ENCODE measurements at places on chromosomes 16 and 17.

DNA sequence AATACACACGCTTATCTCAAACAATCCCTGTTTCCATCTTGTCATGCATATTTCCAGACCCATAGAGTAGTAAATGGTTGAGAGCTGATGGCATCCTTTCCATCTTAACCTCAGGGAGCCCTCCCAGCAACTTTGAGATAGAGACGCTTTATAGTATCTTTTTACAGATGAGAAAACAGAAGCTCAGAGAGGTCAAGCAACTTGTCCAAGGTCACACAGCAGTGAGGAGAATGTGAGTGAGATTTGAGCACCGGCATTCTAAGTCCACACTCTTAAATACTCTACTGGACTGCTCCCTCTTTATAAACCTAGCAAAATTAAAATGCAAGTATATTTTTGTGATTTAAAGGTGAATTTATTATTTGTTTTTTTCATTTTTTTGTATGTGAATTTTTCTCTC is 19.9 kb upstream of the KCNG4 start:
- no peak for DNase-seq

DNA sequence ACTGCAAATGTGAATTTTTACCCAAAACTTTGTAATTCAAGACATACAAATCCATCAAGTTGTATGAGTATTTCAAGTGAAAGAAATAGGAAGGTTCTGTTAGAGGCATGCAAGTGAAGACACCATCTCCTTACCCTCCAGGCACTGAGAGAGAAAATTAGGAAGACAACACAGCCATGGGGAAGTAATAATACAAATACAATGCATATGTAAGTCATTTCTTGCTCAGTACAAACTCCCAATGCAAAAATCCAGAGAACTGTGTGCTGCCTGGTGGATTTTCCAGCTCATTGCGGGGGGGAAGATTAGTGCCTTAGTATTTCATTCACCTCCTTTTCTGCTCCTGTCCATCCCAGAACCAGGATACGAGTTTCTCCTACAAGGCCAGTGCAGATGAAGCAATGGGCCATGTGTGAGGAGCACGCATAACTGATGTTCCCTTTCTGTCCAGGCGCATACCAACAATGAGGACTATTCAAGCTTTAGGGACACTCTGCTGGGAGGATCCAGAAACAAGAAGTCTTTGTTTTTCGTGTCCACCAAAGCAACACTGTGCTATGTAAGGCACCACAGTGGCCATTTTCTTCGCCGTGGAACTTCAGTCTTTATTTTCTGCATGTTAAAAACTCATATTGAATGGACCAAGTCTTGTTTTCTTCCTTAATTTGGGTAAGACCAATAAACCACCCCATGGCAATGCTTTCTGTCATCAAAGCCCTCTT is 143.7 kb upstream of the RCVRN start:
- DNase-seq: no peak

- no peak for DNase-seq
Measured at GRCh38 chr16:82157836-82158235, 12.2 kb downstream of the MPHOSPH6 start.

- DNase-seq: no peak
Measured at GRCh38 chr17:61537264-61537771, 53.7 kb downstream of the NACA2 start.

DNA sequence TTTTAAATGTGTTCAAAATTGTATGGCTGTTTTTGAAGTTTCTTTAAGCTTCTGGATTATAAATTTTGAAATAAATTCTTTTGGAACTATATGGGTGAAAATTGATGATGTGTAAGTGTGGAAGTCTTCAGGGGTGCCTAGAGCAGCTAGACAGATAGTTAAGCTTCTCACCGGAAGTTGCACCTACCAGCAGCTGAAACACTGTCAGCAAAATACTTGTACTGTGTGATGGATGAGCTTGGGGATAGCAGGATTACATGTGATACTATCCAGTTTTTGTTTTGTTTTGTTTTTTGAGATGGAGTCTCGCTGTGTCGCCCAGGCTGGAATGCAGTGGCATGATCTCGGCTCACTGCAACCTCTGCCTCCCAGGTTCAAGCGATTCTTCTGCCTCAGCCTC is 19.7 kb downstream of the RBL2 start:
- no peak for DNase-seq

- peak; percentile 79 for DNase-seq
Measured at GRCh38 chr17:1005361-1005946, 8.5 kb downstream of the TIMM22 start.

- no peak for DNase-seq
Measured at GRCh38 chr16:49632795-49633184, 223.1 kb downstream of the ZNF423 start.

- no peak for DNase-seq
Measured at GRCh38 chr17:64658931-64659330, 3.2 kb downstream of the SMURF2 start.

DNA sequence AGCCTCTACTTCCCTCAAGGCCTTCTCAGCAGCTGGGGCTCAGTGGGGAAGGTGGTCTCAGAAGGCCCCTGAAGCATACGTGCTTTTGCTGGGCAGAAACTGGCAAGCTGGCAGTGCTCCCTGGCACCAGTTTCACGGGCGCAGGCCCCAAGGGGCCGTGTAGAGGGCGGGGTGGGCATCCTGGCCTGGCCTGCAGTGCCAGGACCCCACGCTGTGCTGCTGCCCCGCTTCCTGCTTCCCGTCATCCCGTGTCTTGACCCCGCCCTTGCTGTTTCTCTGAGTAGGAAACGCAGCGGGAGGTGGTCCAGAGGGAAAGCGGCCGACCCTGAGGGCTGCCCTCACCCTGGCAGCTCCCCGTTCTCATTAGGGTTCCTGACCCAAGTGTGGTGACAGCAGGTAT is 6.8 kb downstream of the CDK5R1 start:
- DNase-seq: no peak

DNA sequence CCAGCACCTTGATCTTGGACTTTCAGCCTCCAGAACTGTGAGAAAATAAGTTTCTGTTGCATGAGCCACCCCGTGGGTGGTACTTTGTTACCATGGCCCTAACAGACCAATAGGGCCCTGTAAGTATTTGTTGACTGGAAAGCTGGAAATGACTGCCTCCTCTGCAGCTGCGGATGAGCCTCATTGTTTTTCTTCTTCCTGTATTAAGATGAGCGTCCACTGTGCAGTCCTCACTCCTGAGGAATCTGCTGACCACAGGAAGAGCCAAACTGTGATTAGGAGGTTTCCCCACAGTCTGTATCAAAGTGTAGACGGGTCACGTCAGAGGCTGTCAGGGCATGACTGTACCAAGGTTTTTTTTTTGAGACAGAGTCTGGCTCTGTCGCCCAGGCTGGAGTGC is 12.2 kb upstream of the AKTIP start:
- DNase-seq: no peak

GRCh38 chr17:66191593-66192377 is at the start of gene CEP112:
TSS of gene CEP112 (minus strand) at chr17:66192133.
- peak; percentile 88 for DNase-seq

DNA sequence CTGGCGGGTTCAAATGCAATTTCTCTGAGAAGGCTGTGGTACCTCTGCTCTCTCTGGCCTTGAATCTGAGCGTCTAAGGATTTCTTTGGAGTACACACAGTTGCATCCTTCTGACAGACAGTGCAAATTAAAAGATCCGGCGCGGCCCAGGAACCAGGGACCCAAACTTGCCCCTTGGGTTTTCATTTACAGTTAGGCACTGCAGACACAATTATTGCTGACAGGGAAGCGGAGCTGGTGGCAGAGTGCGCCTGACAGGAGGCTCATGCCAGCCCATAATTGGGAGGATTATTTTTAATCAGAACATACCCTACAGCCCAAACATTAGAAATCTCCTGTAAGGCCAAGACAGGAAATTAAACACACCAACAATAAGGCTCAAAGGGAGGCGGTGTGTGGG is 1023.4 kb upstream of the RBFOX1 start:
- no peak for DNase-seq

- no peak for DNase-seq
Measured at GRCh38 chr16:30053376-30054015, 12.1 kb upstream of the ALDOA start.

GRCh38 chr16:56630134-56630533 is 2.3 kb upstream of the MT1M start:
- no peak for DNase-seq

DNA sequence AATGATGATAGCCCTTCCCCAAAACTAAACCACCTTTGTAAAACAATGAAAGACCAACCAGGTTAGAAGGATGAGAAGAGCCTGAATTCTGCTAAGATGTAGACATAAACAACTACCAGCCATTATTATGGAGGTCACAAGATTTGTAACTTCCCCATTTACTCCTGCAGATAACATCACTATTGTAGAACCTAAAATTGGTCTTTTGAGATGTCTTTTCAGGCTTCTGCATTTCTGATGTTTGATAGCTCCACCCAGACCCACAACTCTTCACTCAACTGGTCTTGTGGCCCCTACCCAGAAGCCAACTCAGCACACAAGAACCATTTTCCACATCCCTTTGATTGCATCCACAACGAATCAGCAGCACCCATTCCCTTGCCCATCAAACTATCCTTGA is 100.8 kb downstream of the TMEM132E start:
- no peak for DNase-seq

GRCh38 chr16:19305443-19305842 is 19.9 kb downstream of the CLEC19A start:
- no peak for DNase-seq

GRCh38 chr17:48163809-48164208 is 56.2 kb downstream of the SNX11 start:
- DNase-seq: no peak
